D721Med (cell line): ENCODE measurements at places on chromosomes 2 and 18.

DNA sequence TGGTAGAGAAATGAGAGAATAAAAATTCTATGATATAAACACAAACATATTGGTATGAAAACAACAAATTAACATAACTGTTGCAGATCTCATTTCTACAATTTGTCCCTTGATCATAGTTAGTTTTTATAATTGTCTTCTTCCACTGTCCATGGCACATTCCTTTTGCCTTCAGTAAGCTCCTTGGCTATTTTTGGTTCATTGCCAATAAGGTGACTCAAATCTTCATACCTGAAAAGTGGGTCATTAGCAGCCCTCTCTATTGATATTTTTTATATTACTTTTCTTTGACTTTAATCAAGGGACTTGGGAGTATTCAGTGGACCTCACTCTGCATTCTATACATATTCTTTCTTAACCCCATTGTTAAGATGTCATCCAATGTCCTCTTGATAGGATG, 552.9 kb downstream of the TDRD15 start:
- no peak for DNase-seq

GRCh38 chr2:157672129-157672528, 43.5 kb upstream of the ACVR1C start:
- DNase-seq: no peak

DNA sequence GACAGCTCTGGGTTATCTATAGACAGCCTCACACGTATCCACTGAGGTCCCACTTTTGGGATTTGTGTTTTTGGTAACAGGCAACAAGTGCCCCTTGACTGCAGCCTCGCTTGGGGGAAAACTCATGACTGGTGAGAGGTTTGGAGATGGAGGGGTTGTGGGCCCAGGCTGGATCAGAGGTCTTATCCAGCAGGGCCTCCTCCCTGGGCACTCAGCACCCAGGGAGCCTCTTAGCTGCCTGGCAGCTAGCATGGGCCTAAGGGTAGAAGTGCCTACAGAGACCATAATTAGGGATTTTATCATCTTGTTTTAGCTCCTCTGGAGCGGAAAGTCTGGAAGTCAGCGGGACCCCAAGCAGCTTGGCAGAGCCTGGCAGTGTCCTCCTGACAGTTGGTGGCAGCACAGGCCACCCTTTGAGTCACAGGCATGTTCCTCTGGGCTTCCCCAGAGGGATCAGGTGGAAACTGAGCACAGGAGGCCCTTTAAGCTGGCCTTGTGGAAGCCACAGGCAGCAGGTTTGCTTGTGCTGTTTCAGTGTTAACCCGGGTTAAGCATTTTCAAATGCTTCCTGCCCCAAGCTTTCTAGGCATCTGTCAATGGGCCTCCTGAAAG, 143.1 kb downstream of the KCTD1 start:
- DNase-seq: no peak

DNA sequence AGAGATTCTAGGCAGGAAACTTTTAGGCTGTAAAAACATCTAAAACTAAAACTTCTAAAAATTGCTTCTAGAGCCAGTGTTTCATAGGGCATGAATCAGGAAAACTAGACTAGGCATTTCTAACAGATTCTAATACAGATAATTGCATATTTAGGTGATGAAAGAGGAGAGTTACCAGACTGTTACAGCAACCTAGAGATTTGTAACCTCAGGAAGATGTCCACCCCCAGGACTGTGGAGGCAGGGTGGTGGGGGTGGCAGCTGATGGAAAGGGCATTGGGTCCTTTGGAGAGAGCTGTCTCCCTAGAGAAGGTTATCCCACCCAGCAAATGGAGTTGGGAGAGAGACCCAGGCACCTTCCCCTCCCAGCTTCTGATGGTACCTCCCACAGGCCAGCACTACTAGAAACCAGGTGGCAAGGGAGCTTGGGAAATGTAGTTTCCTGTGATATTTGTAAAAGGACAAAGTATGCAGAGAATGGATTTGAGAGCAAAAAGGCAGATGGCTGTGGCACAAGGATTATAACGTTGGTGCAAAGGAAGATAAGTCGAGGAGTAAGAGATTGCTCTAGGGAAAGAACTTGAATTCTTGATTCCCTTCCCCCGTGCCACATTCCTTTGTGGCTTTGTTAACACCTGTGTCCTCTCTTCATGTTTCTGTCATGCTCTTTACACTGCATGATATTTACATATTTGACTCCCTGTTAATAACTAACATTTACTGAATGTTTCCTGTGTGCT, 75.6 kb upstream of the MGAT5 start:
- no peak for DNase-seq

- no peak for DNase-seq
Measured at GRCh38 chr2:99900556-99900955, 241.8 kb downstream of the AFF3 start.

GRCh38 chr2:19169134-19169768, 189.2 kb downstream of the OSR1 start:
- DNase-seq: no peak

GRCh38 chr2:134648586-134648985, 70.2 kb downstream of the TMEM163 start:
- no peak for DNase-seq

- no peak for DNase-seq
Measured at GRCh38 chr2:112566104-112566503, 18.3 kb upstream of the CHCHD5 start.

DNA sequence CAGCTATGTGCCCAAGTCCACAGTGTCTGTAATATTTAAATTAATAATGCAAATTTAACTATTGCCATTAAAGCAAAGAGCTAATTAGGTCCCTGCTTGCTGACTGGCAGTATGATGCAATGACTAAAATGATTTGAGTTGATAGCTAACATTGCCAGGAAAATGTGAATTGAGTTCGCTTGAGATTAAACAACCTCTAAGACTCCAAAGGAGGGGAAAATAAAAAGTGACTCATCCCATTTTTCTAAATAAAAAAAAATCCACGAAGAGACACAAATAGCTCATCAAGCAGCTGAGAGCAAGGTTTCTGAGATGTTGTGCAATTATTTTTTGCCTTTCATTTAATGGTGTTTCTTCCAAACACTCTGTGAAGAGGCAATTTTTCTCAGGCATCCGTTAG, 413.0 kb downstream of the MTX2 start:
- no peak for DNase-seq

DNA sequence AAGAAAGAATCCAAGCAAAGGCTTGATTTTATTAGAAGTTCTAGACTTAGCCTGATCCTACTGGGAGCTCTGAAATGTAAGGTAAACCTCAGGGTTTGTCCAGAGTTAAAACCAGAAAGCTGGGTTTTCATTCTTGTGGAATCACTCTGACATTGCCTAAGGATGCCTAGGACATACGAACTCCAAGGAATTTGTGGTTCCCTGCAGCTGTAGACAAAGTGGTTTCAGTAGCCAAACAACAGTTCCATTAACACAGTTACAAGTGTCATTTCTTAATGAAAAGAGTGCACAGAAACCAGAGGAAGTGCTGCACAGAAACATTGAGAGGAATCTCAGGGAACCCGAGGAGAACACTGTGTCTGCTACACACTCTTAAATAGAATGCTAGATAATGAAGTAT, 221.4 kb upstream of the ST6GAL2 start:
- DNase-seq: no peak

DNA sequence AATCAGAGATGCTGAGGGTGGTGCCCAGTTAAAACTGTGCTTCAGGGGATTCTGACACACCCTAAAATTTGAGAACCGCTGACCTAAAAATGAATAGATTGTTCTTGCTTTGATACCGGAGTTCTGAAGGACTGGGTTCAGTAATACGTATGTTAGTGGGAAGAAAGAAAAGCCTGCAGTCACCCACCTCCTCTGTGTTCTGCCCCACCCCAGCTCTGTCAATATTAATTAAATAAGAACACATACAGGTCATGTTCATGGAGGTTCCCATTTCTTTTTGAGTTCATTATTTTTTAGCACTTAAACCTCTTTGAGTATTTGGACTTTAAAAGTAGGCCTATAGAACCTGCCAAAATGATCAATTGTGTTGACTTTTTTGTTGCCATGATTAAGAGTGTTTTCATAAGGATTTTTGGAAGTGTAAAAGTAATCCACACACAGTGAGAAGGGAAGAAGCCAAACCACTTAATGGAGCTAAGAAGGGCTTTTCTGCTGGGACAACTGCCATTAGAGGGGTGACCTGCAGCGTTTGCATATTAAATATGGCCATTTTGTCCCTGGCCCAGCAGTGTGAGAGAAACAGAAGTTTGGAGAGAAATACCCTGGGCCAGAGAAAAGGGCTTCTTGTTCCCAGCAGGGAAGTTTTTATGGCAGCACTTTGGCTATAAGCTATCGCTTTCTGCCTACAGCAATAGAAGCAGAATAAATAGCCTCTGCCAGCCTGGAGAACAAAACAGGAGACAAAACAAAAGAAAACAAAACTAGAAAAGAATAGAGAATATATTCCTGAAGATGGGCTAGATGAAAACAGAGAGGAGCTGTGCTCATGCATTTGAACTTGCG, 80.7 kb upstream of the RNF152 start:
- no peak for DNase-seq

GRCh38 chr2:58194458-58194857, 46.7 kb downstream of the FANCL start:
- DNase-seq: no peak

GRCh38 chr2:240529344-240529999, 28.3 kb downstream of the ANKMY1 start:
- DNase-seq: no peak

DNA sequence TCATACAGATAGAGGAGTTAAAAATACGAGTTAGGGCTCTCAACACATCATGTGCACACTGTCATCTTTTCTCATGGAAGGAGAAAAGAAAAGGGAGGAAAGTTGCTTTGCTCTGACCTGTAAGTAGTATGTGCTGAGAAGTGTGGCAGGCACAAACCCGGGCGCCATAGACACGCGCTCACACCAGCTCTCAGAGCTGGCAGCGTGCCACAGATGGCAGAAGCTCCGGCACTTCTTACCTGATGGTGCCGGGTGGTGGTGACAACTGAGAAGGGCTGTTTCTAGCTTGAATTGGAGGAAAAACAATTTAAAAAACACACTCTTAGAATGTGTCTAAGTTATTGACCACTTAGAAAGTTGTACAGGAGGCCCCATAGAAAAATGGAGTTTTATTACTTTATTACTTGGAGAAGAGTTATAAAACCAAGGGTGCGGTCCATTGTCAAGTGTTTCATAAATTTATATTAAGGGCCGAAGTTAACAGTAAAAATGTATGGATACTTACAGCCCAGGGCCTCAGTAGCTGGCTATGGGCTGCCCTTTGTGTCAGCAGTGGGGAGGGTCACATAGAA, 92.2 kb downstream of the DPP4 start:
- no peak for DNase-seq

DNA sequence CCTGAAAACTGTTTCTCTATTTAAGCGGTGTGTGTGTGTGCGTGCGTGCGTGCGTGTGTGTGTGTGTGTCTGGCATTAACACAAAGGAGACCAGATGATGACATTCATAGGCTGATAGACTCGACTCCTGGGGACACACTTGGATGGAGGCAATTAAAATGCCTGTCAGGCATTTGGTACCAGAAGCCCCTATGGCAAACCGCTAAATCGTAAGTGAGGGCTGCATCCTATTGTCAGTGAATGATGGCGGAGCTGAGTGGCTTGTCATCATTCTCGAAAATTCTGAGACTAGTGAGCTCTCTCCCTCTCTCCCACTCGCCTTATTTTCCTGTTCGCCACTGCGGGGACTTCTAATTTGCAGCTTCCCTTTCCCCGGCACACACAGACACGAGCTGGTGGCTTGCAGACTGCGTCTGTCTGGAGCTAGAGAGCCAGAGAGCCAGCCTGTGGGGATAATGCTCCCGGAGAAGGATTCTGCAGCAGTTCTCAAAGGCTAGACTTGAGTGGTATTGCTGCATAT, 155.4 kb downstream of the MAP2 start:
- DNase-seq: no peak

GRCh38 chr2:21231985-21232384, 108.2 kb downstream of the TDRD15 start:
- DNase-seq: no peak

GRCh38 chr2:14715600-14715999, 83.1 kb downstream of the LRATD1 start:
- no peak for DNase-seq

GRCh38 chr18:43159086-43159770, 43.7 kb upstream of the RIT2 start:
- DNase-seq: no peak

GRCh38 chr2:10934979-10935350, 23.2 kb downstream of the KCNF1 start:
- DNase-seq: no peak

- DNase-seq: no peak
Measured at GRCh38 chr2:129056959-129057317, 738.3 kb upstream of the HS6ST1 start.

- no peak for DNase-seq
Measured at GRCh38 chr2:233413559-233414272, 59.4 kb downstream of the DGKD start.

DNA sequence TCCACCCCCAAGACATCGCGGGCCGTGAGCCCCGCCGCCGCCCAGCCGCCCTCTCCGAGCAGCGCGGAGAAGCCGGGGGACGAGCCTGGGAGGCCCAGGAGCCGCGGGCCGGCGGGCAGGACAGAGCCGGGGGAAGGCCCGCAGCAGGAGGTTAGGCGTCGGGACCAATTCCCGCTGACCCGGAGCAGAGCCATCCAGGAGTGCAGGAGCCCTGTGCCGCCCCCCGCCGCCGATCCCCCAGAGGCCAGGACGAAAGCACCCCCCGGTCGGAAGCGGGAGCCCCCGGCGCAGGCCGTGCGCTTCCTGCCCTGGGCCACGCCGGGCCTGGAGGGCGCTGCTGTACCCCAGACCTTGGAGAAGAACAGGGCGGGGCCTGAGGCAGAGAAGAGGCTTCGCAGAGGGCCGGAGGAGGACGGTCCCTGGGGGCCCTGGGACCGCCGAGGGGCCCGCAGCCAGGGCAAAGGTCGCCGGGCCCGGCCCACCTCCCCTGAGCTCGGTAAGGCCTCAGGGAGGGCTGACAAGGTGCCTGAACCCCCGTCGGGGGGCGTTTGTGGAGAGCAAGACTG, 14.2 kb downstream of the SPEG start:
- no peak for DNase-seq

DNA sequence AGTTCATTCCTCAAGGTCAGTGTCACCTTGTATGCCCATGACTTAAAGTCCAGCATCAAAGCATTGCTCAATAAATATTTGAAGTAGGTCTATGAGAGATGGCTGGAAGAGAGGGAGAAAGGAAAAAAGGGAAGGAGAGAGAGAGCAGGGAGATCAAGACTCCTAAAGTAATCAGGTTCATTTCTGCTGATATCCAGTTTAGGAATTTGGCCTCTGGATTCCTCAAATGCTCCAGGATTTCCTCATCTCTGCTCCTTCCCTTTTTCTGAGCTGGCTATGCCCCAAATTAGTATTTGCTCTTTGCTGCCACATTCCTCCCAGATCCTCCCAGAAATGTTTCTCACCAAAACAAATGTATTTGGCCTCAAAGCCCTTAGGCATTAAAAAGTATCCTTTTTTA, 739.4 kb upstream of the CHAC2 start:
- no peak for DNase-seq

DNA sequence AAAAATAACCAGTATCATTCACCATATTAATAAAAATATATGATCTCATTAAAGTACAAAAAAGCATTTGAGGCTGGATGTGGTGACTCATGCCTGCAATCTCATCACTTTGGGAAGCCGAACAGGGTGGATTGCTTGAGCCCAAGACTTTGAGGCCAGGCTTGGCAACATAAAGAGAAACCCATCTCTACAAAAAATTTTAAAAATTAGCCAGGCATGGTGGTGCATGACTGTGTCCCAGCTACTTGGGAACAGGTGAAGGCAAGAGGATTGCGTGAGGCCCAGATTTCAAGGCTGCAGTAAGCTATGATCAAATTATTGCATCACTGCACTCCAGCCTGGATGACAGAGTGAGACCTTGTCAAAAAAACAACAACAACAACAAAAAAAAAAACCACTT, 75.9 kb downstream of the RAD51AP2 start:
- DNase-seq: no peak
